CD14-positive monocyte (primary cell): ENCODE measurements at places on chromosomes 12 and 14. TPM values are rescaled to one million over a fixed set of nuclear protein-coding genes. Genes with fewer than 3 reads are reported as not detected.

- H3K27ac ChIP-seq, result no peak overlapping the region
- no peaks in the 10 kb centered on the region for H3K27me3 ChIP-seq
- H3K4me1 ChIP-seq, result no peaks in the 10 kb centered on the region
- DNase-seq, result no peak
- no peaks in the 10 kb centered on the region for H3K36me3 ChIP-seq
- H3K4me3 ChIP-seq, result no peak overlapping the region
These were observed 103.7 kb downstream of the TBX3 start for GRCh38 chr12:114580306-114580705.

- DNase-seq, result peak; percentile 48
- no peaks in the 10 kb centered on the region for H3K27me3 ChIP-seq
- H3K27ac ChIP-seq, result no peak overlapping the region
- no peak overlapping the region for H3K4me3 ChIP-seq
- H3K4me1 ChIP-seq, result peaks cover 40% of the 10 kb centered on the region
These were observed 39.9 kb downstream of the RIN3 start for GRCh38 chr14:92553438-92553837.

The ESRRB gene
- 0.03 and 0.06 TPM in 2 replicates for polyA plus RNA-seq

The PTPRB gene
- not detected for polyA plus RNA-seq

The VASH1 gene
- polyA plus RNA-seq, result 3.3 TPM

The IFI27L1 gene
- 2.2 TPM for polyA plus RNA-seq

The CMKLR1 gene
- 7.5 TPM for polyA plus RNA-seq
